ENCODE measurements at places on chromosomes 3 and 15.

GRCh38 chr3:183328823-183329222 lies 75.8 kb downstream of the B3GNT5 start:
- DNase-seq, result no peak

DNA sequence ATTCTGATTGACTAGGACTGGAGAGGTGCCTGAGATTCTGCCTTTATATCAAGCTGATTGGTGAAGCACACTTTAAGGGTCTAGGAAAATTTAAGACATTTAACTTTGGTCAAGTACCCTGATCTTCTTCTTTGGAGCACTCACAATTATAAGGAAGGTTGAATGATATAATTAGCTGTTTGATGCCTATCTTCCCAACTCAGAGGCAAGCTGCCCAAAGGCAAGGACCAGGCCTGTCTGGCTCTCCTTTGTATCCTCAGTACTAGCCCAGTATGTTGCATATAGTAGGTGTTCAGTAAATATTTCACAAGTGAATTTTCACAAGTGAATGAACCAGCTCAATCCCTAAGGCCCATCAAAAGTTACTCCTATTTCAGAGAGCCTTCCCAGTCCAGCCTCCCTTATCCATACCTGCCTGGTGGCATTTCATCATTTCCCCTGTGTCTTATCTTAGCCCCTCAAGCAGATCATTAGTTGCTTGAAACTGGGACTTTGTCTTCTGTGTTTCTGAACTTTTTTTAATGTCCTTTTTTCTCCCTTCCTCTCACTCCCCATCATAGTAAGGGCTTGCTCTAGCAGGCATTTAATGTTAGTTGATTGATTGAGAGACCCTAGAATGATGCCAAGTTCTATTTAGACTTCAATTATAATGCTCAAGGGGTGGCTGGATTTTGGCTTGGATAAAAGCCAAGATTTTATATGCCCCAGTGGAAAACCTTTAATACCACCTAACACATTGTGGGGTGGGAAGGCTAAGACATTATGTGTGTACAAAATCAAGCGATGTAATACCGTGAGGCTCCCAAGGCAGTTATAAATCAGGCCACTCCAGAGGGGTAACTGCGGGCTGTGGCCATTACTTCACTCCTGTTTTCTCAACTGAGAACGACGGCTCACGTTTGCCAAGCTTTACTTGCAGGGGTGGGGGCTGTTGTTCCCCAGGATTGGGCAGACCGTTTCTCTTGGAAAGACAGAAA lies 43.2 kb upstream of the BOC start:
- no peak for DNase-seq

DNA sequence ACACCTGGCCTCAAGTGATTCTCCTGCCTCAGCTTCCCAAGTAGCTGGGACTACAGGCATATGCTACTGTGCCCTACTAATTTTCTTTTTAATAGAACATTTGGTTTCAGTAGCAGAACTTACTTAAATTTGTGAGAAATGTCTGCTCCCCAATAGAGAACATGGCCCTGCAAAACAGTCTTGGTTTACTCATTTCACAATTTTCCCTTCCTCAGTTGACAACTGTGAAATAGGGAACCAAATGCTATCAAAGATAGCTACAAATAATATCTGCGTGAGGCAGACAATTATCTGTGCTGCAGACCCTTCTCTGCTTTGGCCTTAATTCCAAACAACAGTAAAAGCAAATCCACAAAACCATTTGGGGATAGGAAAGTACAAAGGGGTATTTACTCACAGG lies 22.6 kb downstream of the METTL6 start:
- DNase-seq, result no peak

DNA sequence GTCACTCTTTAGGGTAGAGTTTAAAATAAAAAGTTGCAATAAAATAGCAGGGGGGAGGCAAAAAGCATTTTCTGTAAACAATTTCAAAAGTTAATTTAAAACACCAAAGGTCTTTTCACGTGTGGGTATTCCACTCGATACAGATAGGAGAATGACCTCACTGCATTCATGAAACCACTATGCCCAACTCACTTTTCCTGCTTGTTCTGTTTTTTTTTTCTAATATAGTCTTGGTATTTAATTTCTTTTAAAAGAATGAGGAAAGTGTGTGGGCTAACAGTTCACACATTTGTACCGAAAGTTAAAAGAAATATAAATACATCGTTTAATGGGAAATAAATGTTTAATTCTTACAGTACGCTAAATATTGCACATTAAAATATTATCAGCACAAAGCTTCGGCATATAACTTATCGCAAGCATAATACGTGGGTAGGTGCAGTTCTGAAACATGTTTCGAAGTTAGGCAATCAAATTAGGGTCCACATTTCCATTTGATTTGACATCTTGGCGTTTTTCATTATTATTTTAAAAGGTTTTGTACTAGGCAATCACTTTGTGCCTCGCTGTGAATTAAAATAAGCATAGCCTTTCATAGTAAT lies 41.4 kb downstream of the VGLL4 start:
- DNase-seq, result no peak

DNA sequence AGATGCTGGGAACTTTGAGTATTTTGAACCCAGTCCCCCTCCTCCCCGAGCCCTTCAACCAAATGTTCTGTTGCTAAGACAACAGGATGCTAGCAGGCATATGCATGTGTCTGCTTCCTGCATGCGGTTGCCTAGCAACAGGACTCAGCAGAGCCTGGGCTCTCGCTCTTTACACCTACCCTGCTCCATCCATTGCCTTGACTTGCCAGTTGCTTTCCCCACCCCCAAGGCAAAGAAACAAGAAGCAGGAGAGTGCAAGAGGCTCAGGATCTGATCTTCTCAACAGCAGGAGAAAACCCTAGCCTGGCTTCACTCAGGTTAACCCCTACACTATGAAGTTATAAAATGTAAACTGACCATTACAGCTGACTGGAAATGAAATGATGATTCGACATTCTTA lies 393.0 kb downstream of the IGSF11 start:
- DNase-seq, result no peak

- peak; percentile 41 for DNase-seq
Measured at GRCh38 chr3:10327592-10327991, 6.7 kb upstream of the SEC13 start.

DNA sequence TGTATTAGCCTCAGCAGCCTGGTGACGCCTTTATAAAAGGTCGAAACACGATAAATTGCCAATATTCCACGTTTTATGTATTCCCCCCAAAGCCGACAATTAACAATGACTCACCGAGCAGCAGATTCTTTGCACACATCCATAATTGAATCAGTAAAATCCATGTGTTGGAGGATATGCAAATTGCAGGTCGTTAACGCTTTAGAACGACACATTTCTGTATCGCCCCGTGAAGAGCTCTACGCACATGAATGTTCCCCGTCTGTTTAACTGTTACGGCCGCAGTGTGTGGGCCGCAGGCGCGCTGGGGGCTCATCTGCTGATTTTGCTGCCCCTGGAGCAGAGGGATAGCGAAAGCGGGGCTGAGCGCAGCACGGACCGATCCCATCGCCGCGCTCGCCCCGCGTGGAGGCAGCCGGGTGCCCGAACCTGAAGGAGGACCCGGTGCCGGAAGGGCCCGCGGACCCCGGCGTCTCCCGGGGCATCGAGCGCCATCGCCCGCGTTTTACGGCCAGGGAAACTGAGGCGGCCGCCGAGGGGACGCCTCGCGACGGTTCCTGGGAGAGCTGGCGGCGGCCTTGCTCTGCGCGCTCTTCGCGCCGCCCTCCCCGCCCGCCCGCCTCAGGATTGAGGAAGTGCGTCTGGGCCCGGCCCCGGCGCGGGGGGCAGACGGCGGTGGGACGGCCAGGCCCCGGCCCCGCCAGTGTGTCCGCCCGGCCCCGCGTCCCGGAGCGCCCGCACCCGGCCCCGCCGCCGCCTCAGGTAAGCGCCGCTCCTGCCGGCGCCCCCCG lies at the start of gene LRRK1:
Gene LRRK1, plus strand, starts transcription at position 668 of the 791 bp plus-strand sequence. CDS start 5,276 bp downstream, outside the sequence.
- DNase-seq, result peak; percentile 91

- no peak for DNase-seq
Measured at GRCh38 chr15:68644083-68644904, 65.5 kb downstream of the CORO2B start.

DNA sequence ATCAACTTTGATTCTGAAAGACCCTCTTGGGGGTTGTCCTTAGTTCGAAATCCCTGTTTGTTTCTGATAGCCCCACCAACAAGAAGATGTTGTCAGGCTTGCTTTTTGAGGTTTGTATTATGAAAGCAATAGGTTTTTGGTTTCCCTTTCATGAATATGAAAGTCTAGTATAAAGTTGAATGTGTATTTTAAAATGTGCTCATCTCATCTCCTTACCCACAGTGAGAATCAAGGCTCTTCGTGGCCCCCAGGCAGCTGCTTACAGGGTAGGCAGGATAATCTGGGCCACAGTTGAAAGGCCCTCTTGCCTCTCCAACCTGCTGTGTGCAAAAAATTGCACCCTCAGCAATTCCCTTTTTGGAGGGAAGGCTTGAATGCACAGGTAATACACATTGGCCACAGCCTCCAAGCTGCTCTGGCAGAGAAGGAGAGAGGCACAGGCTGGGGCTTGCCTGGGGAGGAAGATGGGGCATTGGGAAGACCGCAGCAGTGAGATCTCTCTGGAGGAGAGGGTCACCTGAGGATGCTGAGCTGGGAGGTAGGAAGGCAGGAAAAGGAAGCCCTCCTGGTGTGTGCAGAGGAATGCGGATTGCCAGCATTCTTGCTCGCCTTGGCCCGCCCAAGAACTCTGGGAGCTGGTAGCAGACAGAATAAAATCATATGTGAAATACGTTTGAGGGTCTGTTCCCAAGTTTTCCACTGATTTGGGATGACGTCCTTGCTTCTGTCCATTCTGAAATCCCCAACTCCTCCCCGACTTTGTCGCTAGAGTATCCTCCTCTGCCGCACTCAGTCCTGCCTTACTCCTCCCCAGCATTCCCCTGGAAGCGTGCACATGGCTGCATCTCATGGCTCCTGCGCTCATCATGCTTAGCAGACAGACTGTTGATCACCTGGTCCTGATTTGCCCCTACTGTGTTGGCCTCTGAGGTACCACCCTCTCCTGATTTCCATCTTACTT lies 196.4 kb downstream of the RPLP1 start:
- no peak for DNase-seq

DNA sequence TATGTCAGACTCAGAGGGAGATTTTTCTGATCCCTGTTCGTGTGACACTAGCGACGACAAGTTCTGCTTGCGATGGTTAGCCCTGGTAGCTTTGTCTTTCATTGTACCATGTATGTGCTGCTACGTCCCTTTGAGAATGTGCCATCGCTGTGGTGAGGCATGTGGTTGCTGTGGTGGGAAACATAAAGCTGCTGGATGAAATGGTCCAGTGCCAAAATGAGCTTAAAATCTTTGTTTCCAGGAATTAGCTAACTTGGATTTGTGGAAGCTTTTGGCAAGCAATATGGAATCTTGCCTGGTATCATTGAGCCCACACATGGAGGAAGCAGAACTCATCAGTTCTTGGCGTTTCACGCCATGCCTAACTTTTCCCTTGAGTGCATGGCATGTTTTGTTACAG lies 98.8 kb downstream of the SPRED1 start:
- DNase-seq, result no peak

DNA sequence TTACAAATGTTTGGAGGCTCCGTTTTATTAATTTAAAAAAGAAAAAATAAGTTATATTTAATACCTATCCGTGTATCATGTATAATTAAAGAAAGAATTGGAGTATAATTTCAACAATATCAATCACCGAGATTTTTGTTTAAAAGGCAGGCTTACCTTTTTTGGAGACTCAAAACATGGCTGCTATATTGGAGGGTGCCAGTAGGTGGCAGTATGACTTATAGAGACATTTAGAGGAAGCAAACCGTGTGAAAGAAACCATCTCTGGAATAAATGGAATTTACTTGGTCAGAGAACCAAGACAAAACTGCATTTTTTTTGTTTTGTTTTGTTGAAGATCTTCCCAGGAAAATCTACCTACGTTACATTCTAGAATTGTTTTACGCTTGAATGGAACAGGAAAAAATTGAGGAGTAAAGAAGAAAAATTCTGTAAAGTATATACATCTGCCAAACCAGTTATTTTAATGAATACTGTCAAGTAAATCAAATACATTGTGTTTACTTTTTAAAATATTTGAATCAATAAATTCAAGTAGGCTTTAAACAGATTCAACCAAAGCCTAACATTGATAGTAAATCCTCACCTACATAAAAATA lies 802.6 kb upstream of the ALCAM start:
- DNase-seq, result no peak

DNA sequence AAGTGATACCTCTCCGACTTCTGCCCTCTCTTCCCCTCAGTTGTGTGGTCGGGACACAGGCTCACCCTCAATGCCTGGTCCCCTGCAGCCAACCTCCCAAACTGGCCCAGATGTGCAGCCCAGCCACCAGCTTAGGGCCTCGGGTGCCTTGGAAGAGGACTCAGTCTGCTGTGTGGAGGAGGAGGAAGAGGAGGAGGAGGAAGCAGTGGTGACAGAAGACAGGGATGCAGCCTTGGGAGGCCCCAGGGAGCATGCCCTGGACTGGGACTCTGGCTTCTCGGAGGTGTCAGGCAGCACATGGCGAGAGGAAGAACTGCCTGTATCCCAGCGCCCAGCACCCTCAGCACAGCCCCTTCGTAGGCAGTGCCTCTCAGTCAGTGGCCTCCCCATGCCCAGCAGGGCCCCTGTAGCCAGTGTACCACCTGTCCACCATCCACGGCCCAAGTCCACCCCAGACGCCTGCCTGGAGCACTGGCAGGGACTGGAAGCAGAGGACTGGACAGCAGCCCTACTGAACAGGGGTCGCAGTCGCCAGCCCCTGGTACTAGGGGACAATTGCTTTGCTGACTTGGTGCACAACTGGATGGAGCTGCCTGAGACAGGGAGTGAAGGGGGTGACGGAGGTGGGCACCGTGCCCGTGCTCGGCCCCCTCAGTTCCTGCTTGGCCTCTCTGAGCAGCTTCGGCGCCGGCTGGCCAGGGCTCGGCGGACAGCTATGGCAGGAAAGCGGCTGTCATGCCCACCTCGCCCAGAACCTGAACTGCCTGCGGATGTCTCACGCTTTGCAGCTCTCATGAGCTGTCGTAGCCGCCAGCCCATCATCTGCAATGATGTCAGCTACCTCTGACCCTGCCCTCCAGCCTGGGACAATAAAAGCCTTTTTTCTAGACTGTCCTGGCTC lies 1.3 kb downstream of the INKA1 start:
- peak; percentile 88 for DNase-seq

DNA sequence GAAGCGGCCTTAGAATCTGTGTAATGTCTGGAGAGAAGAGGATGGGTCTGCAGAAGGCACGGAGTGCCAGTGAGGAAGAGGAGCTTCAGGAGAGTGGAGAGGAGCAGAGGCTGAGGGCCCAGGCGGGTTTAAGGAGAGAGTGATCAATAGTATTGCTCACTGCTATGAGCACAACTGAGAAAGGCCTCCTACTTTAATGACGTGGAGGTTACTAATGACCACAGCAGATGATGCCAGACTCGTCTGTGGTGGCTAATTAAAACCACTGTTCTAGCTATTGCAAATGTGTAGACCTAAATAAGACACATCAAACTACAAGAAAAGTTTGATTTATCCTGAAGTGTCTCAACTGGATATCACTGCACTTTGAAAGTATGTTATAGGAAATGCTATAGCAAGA lies 33.2 kb downstream of the MTMR10 start:
- no peak for DNase-seq

DNA sequence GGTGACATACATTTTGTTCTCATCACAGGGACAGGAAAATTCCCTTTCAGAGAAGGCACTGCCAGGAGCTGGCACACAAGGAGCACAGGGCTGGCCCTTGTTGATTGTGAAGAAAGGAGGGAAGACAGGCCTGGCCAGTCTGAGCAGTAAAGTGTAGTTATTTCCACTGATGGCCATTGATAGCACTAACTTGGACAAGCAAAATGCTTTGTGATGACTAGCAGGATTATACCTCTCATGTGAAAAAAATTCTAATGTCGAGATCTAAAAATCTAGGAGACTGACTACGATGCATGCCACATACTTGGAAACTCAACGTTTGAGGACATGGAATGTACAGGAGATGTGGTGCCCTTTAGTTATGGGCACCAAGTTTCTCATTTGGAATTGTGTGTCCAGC lies 54.3 kb upstream of the ST8SIA2 start:
- no peak for DNase-seq
